SK-MEL-5 (cell line): ENCODE measurements at places on chromosomes 6 and 20.

- no peak for DNase-seq
Measured at GRCh38 chr6:160198606-160199211, 59.9 kb downstream of the SLC22A2 start.

DNA sequence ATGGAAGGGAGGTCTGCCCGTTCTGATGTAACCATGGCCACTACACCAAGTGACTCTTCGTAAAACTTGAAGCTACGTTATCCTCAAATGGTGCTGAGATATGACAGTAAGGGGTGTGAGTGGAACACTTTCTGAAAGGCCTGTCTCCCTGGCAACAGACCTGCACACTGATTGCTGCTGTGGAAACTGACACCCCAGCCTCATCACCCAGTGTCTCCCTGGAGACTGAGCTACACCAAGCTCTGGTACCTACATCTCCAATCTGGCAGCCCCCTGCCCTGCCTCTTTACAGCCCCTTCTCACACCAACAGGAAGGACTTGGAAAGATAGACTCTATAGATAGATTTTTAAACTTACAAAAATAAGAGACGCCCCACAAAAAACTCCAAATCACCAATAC, 13.2 kb downstream of the PI16 start:
- no peak for DNase-seq

- peak; percentile 88 for DNase-seq
Measured at GRCh38 chr6:56714982-56715456, 72.3 kb upstream of the DST start.

DNA sequence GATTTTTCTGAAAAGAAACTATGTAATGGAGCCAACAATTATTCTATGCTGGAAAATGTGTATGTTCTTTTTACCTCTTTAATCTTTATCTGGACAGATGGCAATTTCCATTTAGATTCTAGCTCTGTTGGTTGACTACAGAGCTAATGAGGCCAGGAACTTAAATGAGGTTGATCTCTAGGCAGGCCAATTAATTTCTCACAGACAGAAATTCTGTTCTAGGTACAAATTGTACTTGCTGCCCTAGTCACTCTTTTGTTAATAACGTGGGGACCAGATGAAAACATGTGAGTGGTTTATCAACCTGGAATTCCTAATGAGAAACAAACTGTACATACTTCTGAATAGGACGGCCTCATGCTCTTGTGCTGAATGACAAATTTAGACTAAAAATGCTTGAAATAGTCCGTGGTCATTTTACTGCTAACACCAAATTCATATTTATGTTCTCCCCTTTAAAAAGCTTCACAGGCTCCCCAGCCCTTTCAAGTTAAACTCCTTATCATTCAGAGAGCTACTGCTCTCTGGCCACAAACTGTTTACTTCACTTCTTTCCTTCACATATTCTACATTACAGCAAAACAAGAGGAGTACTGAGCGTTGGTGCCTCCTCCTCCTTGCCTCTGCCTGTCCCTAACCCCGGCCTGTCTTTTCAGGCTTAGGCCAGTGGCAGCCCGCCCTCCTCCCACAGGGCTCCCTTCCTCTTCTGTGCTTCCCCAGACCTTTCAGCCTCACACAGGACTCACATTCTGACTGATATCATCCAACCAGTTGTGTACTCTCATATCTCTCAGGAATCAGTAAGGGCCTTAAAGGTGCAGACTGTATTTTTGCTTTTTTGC, 41.4 kb downstream of the DTNBP1 start:
- peak; percentile 47 for DNase-seq

GRCh38 chr6:137423451-137424168, 70.6 kb downstream of the OLIG3 start:
- DNase-seq: no peak

GRCh38 chr6:111861431-111861885, 11.8 kb downstream of the FYN start:
- no peak for DNase-seq

DNA sequence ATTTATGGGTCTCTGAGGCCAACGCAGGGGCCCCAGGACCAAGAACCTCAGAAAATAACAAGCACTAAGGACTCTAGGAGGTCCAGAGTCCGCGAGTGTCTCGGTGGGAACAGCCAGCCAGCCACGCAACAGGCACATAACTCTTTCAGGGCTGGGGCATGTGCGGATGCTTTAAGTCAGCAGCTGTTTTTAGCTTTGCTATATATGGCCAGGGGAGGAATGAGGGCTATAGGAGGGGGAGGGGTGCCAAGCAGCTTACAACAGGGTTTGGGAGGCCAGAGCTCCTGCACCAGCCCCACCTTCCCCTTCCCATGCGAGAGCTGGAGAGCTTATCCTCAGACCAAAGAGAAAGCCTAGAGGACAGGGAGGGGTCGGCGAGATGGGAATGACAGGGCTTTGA, 6.2 kb downstream of the JPH2 start:
- DNase-seq: no peak

- DNase-seq: no peak
Measured at GRCh38 chr6:116514111-116514510, 2.7 kb downstream of the CALHM5 start.

DNA sequence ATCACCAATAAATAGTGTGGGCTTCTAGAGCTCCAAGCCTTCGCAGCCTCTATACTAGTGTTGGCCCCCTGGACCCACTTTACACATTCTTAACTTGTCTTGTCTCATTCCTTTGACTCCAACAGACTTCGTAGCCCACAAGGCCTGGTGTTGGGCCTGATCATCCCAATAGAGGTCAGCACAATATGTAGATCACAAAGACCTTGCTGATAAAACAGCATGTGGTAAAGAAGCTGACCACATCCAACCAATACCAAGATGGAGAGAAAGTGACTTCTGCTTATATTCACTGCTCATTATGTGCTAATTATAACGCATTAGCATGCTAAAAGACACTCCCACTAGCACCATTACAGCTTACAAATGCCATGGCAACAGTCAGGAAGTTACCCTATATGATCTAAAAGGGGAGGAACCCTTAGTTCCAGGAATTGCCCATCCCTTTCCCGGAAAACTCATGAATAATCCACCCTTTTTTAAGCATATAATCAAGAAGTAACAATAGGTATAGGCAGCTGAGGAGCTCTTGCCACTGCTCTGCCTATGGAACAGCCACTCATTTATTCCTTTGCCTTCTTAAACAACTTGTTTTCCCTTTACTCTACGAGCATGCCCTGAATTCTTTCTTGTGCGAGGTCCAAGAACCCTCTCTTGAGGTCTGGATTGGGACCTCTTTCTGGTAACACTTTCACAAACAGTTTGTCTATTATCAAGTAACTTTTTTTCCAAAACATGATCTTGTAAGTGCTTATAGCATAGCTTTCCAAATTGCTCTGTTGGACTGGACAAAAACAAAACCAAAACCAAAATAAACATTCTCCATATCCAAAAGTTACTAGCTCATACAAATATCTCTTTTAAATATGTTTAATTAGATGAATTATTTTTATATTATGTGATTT, 54.6 kb upstream of the ECHDC1 start:
- DNase-seq: no peak

DNA sequence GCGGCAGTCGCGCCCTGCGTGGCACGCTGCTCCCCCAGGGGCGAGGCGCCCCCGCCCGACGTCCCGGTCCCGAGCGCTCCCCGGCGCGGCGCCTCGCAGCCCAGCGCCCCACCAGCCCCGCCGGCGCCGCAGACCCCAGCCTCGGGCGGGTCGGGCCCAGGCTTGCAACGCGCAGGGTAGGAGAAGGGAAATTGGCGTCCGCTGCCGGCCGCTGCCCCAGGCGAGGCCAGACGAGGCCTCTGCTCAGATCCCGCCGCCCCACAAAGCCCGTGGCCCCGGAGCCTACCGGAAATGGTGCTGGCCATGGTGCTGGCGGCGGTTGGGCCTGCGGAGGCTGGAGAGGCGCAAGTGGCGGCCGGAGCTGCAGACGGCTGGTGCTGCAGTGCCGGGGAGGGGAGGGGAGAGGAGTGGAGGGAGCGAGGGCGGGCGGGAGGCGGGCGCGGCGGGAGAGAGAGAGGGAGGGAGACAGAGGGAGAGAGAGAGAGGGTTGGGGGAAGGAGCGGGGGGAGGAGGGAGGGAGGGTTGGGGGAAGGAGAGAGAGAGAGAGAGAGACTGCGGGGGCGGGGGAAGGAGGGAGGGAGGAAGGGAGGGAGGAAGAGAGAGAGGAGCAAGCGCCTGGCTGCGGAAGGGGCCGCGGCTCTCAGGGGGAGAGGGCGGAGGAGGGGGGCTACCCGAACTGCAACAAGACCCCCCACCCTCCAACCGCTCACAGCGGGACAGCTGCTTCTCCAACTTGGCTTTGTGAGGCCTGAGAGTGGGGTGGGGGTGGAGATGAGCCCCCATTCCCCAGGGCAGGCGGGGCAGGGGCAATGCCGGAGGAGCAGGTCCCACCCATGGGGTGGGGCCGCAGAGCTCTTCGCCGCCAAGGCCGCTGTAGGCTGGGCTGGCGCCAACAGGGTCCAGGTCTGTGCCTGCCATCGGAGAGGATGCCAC, at the start of gene STMN3:
STMN3 (minus strand) TSS at position 384 of the 933 bp plus-strand sequence; CDS start at position 305, 79 bp downstream.
- DNase-seq: peak; percentile 66

- DNase-seq: no peak
Measured at GRCh38 chr6:139522511-139523220, 148.2 kb upstream of the CITED2 start.

GRCh38 chr6:6940031-6941025, 167.4 kb upstream of the RREB1 start:
- no peak for DNase-seq

DNA sequence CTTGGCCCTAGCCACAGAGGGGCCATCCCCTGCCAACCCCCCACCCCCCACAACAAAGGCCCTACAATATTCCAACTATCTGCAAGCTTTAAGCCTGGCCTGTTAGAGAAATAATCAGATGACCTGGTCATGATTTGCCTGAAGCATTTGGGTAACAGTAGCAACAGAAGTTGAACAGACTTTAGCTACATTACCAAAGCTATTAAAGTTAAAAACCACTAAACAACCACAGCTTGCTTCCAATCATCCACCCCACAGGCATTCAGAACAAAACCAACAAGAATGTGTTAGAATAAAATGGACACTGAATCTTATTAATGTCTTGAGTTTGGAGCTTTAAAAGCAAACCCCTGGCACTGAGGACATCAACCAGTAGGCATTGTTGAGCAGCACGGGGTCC, 250.9 kb downstream of the LRFN2 start:
- no peak for DNase-seq

DNA sequence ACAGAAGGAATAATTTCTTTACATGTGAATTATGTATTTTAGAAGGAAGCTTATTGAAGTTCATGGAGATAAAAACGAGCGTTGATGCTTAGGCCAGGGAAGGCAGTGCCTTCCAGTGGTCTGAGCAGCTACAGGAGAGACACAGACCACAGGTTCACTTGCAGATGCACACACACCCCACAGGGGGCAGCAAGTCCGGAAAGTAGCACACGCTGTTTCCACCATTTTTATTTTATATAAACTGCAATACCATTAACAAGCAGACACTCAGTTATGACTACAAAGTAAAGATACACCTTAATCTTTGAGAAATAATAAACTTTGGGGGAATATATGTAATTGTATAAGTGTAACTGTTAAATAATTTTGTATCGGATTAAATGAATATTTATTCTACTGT, 13.5 kb upstream of the DACT2 start:
- DNase-seq: peak; percentile 50

- no peak for DNase-seq
Measured at GRCh38 chr6:66489269-66489987, 782.4 kb upstream of the EYS start.

GRCh38 chr6:6810727-6811126, 222.2 kb downstream of the LY86 start:
- DNase-seq: no peak
